AG04450 (cell line): ENCODE measurements at places on chromosomes 1 and 21. TPM values are rescaled to one million over a fixed set of nuclear protein-coding genes. Genes with fewer than 3 reads are reported as not detected.

- no peak for DNase-seq
Observed at GRCh38 chr1:9797049-9797448, 26.7 kb downstream of the CLSTN1 start.

GRCh38 chr1:213060836-213061235 is 9.8 kb downstream of the RPS6KC1 start:
- no peak for DNase-seq

DNA sequence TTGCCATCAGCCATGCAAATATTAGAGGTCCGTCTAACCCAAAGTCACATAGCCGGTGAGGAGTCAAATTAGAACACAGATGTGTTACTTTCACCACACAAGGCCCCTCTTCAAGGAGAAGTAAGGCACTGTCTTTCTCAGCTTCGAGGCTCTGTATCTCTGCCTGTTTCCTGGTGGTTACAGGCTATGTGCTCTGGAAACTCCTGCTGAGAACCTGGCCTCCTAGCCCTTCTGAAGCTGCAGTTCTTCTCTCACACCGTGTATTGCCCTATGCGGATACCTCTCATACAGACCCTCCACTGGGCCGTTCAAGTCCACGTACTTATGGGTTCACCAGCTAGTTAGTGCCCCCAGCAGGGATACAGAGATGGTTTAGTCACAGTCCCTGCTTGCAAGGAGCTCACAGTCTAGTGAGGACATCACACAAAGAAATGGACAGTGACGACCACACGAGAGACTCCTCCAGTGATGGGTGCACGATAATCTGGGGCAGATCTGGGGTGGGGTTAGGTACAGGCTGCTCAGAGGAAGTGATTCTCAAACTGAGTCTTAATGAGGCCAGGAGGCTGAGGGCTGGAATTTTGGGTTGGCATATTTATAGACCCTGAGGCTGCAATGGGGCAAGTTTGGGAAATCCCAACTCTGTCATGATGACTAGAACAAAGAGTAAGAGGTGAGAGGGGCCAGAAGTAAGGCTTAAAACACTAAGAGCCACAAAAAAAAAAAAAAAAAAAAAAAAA is 22.8 kb upstream of the ELOA start:
- DNase-seq, result no peak

DNA sequence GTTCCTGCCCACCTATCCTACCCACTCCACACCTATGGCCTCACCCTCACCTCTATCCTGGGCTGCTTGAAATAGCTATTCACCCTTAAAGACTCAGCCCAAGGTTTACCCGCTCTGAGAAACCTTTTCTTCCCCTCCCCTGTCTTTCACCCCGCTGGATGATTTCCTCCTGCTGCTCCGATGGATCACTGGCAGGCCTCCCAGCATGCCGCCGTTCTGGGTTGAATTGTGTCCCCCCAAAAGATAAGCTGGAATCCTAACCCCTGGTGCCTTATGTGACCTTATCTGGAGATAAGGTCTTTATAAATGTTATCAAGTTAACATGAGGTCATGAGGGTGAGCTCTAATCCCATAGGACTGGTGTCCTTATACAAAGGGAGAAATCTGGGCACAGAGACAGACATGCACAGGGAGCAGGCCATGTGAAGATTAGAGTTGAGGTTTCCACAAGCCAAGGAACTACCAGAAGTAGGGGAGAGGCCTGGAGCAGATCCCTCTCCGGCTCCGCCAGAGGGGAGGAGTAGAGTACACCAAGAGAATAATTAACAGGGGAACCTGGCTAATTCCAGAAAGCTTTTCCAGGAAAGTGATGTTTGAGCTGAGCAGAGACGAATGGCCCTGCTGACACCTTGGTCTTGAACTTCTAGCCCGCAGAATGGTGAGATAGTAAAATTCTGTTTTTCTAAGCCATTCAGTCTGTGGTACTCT is 110.0 kb upstream of the SERBP1 start:
- no peak for DNase-seq

Gene BSND
- not detected in 2 replicates for polyA plus RNA-seq
